NCI-H1105 (cell line): ENCODE measurements at places on chromosomes 4 and X.

GRCh38 chrX:129804806-129805205 lies 25.1 kb downstream of the SASH3 start:
- no peak for DNase-seq

- no peak for DNase-seq
Observed at GRCh38 chrX:71301195-71301924, at the start of gene ITGB1BP2. Gene ITGB1BP2, plus strand, starts transcription at chrX:71301750. Its CDS starts 57 bp downstream, at chrX:71301807.

DNA sequence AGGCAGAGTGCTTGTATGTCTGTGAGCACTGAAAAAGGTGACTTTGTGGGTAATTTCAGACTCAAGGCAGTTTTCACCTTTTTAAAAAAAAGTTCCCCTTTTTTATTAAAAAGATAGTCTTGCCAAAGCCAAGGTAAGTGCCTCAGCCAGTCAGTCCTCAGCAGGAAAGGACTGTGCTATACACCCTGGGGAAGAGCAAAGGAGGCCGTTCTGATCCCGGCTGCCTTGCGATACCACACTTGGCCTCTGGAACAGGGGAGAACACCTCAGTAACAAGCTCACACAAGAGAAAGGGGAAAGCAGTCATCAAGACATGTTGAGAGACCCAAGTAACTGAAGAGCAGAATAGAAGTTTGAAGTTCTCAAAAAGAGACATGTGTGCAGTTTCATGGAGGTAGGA lies 541.7 kb downstream of the BCOR start:
- DNase-seq, result no peak

- no peak for DNase-seq
Observed at GRCh38 chr4:6423575-6423974, 48.8 kb downstream of the PPP2R2C start.

GRCh38 chr4:6768539-6768905 lies 14.0 kb upstream of the KIAA0232 start:
- DNase-seq, result no peak

DNA sequence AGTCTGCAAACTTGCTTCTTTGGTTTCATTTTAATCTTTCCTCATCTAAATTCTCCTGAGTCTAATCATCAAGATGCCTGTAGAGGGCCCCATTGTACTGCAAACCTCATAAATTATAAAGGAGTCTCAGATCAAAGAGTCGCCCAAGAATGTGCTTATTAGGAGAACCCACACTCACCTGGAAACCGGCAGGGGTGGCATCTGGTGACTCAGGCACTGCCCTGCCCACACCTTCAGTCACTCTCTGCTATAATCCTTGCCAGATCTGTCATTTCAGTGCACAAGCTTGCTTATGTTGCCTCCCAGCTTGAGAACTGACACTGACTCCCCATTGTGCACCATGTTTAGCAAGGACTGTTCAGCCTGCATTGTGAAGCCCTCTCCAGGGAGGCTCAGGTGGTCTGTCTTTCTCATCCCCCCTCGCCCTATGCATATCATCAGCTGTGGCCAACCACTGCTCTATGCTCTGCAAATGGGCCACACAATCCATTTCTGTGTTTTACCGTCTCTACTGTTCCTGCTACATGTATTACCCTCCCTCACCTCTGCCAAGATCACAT lies 12.4 kb downstream of the EPGN start:
- peak; percentile 21 for DNase-seq
